Fibroblast of skin of left biceps (primary cell): ENCODE measurements at places on chromosomes 6 and 20.

GRCh38 chr20:11431621-11432020, 486.1 kb upstream of the BTBD3 start:
- DNase-seq: no peak

DNA sequence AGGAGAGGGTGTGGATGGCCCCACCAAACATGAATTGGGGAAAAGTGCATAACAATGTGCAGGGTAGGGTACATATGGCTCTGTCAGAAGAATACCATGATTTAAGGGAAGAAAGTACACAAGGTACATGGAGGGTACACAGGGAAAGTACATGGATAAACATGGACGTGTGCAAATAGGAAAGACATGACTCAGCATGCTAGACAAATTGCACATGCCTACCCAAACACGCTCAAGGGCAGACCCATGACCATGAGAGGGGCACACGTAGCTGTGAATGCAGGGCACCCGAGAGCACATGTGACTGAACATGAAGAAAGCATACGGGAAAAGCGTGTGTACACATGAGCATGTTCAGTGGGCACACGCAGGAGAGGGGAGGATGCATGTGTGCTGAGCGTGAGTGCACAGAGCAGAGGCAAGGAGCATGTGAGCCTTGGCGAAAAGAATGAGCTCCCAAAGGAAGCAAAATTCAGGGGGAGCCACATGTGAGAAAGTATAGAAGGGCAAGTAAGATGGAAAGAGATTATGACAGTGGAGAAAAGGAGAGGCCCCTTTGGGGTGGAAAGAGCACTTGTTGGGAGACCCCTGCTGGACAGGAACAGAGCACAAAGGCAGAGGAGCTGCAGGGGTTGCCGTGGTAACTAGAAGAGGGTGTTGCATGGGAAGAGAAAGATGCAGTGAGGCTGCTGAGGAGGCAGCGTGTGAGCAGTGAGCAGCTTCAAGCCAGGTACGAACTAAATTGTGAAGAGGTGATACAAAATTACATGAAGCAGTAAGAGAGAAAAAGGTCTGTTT, 17.8 kb downstream of the OR2H2 start:
- no peak for DNase-seq

DNA sequence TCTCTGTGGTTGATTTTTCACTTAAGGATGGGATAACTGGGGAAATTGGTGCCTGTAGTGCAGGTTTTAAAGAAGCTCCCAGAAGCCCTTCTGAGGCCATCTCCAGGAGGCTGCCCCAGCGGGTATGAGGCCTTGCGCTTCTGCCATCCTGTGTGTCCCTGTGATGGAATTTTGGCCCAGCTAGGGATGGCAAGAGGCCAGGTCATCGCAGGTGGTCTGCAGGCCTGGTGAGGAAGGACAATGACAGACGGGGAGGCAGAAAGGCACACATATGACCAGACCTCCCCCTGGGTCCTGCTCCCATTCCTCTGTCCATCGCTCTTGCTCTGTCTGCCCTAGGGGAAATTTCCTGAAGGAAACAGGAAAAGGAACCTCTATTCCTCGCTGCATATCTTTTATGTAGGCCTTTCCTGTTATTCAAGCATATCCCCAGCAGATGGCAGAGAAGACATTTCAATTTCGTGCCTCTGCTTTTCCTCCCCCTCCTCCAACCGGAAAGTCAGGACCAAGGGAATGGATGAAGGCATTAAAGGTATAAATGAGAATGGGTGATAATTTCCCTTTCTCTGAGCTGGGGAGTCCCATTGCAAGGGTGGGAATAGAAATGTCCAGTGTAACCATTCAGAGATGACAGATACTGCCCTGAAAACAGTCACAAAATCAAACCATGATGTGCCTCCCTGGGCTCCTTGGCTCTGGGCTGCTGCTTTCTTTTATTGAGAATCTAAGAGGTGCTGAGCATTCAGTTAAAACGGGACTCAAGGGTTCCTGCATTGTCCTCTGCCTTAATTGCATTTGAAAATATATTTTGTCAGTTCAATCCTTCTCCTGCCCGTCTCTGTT, 17.6 kb upstream of the HLA-F start:
- peak; percentile 6 for DNase-seq

GRCh38 chr6:558089-558488, 98.8 kb downstream of the HUS1B start:
- DNase-seq: no peak

- no peak for DNase-seq
Measured at GRCh38 chr6:150704447-150705192, 104.9 kb downstream of the PLEKHG1 start.

DNA sequence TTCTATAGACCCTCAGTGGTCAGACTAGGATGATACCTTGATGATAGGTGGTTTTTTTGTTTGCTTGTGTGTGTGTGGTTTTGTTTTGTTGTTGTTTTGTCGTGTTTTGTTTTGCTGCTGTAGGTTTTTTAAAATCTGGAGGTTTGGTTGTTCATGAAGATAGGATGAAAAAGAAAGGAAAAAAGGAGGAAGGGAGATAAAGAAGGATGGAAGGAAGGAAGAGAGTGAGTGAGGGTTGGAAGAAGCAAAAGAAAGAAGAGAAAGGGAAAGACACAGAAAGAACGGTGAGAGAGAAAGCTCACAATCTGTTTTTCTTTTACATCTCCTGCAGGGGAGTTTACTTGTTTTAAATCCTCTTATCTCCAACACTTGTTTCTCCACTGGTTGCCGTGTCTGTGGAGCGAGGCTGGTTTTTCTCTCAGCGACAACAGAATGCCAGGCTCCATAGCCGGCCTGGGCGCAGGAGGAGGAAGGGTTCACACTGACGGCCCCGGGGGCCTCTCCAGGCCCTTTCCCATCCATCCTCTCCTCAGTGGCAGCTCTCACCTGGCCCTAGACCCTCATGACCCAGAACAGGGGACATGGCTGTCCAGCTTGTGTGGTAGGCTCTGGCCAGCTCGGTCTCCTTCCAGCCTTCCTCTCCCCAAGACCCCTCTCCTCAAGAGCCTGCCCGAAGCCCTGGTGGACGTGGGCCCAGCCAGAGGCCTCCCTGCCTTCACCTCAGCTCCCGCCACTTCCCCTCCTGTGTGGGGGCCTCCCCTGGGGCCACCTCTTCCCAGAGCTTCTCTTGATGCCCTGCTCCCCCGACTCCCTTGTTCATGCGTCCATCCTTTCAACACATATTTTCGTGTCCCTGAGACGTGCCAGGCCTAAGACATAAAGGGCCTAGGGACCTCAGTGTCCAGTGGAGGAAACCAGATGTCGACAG, 168.4 kb downstream of the VEGFA start:
- no peak for DNase-seq

- no peak for DNase-seq
Measured at GRCh38 chr20:50261471-50262212, 71.0 kb downstream of the CEBPB start.
